ENCODE measurements at places on chromosomes 3 and 15. TPM values are rescaled to one million over a fixed set of nuclear protein-coding genes. Genes with fewer than 3 reads are reported as not detected.

The FRMD4B gene
- 54.6 TPM for total RNA-seq

The ITPKA gene
- 0.31 TPM for total RNA-seq

The TMEM45A gene
- total RNA-seq, result 3.0 TPM

The GADL1 gene
- total RNA-seq, result 0.47 TPM

The SERPINI2 gene
- 2.0 TPM for total RNA-seq

The LRRC31 gene
- not detected for total RNA-seq

The P4HTM gene
- total RNA-seq, result 53.0 TPM

The WNT7A gene
- total RNA-seq, result 9.0 TPM

The EBLN2 gene
- total RNA-seq, result 11.1 TPM

The EXD1 gene
- 0.78 TPM for total RNA-seq

The TMEM266 gene
- 4.7 TPM for total RNA-seq

The CCDC33 gene
- not detected for total RNA-seq

The ACTRT3 gene
- 3.3 TPM for total RNA-seq

The GOLGA6B gene
- not detected for total RNA-seq

The P2RY12 gene
- total RNA-seq, result 49.8 TPM
